WERI-Rb-1 (cell line): ENCODE measurements at places on chromosomes 16 and 17.

- DNase-seq: no peak
These were observed 13.9 kb downstream of the NGFR start for GRCh38 chr17:49508866-49509587.

- no peak for DNase-seq
These were observed 30.2 kb downstream of the MSI2 start for GRCh38 chr17:57286399-57287105.

DNA sequence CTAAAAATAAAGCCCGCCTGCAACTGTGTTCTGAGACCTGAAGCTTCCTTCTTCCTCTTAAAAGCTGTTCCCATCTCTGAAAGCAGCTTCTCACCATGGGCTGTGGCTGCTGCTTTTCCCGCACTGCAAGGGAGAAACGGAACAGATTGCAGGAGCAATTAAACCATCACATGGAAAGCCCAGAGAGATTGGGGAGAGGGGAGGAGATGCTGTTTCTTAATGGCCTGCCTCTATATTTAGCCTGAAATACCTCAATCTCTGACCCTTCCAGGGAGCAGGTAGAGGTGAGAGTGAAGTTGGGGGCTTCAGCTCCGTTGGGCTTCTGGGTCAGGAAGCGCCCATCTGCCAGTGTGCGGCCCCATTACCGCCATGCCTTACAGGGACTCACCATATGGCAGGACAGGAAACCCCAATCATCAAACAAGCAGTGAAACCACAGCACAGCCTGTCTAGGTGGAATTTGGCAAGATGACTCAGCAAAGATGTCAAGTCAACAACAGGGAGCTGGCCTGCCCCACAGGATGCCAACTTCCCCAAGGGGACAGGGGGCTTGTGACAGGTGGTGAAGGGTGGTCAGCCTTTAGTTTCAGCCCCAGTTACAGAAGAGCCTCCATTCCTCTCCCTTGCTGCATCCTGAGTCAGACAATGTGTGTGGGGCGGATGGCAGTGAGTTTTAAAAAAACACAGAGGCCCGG is 286.6 kb upstream of the CCL2 start:
- peak; percentile 60 for DNase-seq

- no peak for DNase-seq
These were observed 751.8 kb downstream of the CDH11 start for GRCh38 chr16:64370112-64370511.

DNA sequence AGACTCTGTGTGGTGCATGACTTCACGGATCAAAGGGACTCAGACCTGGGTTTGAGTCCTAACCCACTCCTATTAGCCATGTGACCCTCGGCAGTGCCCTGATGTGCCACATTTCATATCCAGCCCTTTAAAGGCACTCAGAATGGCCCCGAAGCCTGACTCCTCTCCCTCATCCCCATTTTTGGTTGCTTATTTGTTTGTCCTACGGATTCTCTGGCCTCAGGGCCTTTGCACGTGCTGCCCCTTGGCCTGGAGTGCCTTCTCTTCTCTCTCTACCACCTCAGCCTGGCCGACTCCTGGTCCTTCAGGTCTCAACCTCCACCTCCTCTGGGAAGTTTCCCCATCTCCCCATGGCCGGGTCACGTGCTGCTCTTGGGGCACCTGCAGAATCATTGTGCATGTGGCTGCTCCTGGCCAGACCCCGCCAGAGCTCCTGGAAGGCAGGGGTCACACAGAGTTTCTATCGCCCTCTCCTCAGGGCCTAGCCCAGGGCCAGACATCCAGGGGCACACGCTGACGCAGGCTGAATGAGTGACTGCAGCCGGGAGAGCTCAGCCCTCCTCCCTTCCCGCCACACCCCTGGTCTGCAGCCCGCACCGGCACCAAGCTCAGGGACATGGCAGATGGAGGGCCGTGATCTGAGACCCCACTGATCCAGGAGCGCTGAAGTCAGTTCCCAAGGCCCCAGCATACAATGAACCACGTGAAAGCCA is 22.0 kb upstream of the CIBAR2 start:
- DNase-seq: no peak
